AG04449 (cell line): ENCODE measurements at places on chromosomes 16 and 17.

DNA sequence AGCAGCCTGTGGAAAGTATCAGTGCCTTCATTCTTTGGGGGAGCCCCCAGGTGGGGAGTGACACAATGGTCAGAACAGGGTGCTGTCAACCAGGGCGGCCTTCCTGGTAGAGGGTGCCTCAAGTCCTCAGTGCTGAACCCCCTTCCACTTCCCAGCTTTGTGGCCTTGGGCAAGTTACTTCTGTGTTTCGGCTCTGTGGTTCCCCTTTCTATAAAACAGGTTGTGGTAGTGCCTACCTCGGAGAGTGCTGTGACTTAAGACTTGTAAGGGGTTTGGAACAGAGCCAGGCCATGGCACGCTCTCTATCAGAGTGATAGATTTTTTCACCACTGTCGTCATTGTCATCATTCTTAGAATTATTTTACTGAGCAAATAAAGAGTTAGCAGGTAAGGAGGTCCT, 141.1 kb downstream of the CCDC182 start:
- DNase-seq, result no peak

DNA sequence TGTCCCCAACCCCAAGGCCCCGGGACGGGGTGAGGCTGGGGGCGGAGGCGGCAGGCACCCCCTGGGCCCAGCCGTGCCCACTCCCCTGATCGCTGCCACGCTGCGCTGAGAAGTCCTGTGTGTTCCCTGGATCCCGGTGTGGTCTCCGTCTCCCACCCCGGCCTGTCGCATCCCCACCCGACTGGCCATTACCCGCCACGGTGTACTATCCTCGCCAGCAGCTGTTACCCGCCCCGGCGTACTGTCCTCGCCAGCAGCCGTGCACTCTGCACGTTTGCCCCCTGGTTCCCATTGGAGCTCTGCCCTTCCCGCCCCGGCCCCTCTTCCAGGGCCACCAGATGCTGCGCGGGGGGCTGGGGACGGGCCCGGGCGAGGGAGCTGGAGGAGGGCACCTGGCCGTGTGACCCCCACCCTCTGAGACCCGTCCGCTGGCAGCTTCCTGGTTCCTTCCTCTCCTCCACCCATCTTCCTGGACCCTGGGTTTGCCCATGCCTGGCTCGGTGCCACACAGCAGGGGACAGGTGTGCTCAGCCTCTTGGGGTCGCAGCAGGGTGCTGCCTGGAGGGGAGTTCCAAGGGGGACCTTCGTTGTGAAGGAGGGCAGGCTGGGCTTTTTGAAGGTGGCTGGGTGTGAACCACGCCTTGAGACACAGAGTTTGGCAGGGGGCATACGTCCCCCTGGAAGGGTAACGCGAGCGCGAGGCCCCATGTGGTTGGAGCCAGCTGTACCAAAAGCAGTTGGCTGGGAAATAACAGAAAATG, 19.7 kb downstream of the BAHCC1 start:
- no peak for DNase-seq

DNA sequence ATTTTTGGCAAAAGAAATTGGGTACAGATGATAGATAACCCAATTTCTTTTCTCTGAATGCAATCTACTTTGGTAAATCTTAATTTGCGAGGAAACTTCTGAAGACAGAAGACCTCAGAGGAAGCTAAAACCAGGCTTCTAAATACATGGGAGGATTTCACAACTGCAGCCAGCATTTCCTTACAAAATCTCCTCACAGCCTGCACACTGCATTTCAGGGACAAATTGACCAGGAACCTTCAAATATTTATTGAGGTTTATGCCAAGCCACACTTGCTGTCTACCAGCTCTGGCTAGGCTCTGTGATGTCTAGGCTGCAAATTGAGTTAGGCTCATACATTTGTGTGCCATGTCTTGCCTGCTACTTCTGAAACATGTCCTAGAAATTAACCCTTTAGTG, 167.3 kb upstream of the CDH5 start:
- no peak for DNase-seq

- no peak for DNase-seq
These were observed 548 bp downstream of the HAGH start for GRCh38 chr16:1825864-1826690.

DNA sequence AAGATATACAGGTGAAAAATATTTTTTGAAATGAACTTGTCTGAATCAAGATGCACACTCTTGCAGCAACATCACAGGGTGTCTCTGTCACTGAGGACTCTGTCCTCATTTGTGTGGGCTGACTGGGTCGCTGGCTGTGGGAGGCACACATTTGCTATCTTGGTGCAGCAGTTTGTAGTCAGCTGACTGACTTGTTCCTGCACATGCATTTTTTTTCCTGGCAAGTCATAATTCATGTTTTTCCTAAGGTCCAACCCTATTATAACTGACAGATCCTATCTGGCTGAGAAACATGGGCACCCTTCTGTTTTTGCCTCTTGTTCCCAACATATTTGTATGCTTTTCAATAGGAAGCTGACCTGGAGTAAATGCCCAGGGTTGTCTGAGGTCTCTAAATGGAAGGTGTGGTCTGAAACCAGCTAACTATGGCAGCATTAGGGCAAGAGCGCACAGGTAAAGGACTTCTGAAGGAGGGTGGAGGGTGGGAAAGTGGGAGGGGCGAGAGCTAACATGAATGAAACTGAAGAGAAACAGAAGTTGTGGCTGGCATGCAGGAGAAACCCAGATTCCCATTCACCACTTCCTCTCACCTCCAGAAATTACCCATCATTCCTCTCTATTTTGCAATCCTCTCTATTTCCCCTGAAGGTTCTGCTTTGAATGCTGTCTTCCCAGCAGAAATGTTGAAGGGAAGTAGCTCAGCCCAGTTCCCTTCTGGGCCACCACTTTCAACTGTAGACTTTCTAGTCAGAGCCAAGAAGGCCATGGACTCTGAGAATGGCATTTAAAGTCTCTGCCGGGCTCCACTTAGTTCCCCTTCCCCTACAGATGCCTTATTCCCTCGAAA, 166.1 kb downstream of the PRKCA start:
- DNase-seq, result no peak

DNA sequence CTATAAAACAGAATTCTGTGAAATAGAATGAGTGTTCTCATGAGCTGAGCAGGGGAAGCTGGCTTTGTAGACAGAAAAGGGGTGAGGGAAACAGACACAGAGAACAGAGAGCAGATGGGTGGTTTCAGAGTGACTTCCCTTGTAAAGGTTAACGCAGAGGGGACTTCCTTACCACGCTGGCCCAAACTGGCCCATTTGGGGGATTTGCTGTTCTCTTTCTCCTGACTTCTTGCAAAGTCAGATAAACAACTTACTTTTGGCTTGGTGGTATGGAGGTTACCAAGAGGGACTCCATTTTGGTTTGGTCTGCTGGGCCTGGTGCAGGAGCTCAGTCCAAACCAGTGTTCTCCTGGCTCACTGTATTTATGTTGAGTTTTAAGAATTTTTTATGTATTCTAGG, 48.4 kb downstream of the SEC14L1 start:
- no peak for DNase-seq

GRCh38 chr16:11248133-11248532, 7.9 kb downstream of the SOCS1 start:
- DNase-seq, result no peak

GRCh38 chr17:78144147-78144719, 2.0 kb upstream of the C17orf99 start:
- DNase-seq, result no peak

DNA sequence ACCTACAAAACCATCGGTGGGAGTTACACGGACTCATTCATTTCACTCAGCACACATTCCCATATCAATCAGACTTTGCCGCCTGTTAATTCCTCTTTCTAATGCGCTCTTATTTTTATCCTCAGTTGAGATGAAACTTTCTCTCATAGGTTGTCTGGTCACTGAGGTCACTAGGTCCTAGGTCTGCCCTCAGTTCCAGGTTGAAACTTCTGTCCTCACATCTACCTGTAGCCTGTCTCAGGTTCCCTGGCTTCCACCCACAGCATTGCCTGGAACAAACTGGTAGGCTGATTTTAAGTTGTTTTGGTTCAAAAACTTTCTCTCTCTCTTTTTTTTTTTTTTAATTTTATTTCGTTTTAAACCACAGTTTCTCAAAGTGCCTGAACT, 119.7 kb downstream of the MAP2K6 start:
- no peak for DNase-seq

GRCh38 chr17:38442548-38442947, 14.3 kb downstream of the ARHGAP23 start:
- DNase-seq, result no peak

GRCh38 chr17:42247734-42248133, 28.5 kb downstream of the STAT5B start:
- DNase-seq, result peak; percentile 38

DNA sequence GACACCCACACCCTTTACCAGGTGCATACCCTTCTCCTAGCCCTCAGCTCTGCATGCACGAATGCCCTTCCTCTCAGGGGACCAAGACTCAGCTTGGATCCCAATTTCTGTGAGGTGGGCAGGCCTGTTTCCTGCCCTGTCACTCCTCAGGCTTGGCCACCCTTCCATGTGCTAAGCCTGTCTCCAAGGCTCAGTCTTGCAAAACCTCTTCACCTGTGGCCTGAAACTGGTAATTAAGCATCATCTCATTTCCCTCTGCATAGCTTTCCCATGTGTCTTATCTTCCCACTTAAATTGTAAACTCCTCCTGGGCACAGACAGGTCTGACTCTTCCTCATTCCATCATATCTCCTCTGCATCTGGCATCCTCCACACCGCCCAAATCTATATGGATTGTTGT, 31.0 kb upstream of the SMPD3 start:
- DNase-seq, result no peak

DNA sequence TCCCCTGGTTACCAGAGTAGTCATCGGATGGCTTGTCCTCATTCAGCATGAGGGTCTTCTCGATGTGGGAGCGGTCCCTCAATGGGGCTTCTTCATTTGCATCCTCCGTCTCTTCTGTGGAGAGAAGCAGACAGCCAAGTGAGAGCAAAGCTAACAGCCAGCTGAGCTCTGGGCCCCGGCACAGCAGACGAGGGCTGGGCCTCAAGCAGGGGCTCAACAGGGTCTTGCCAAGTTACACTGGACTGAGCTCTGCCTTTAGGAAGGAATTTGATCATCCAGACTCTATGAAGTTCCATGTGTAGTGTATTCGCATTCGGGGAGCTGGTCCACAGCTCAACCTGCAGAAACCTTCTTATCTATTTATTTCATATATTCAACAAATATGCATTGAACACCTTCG, 37.4 kb downstream of the SRL start:
- no peak for DNase-seq

- DNase-seq, result no peak
These were observed 21.1 kb downstream of the RARA start for GRCh38 chr17:40329839-40330794.

- peak; percentile 63 for DNase-seq
These were observed 24.8 kb upstream of the MAP3K14 start for GRCh38 chr17:45341533-45342158.

- no peak for DNase-seq
These were observed 5.9 kb upstream of the CDIP1 start for GRCh38 chr16:4544473-4544872.

DNA sequence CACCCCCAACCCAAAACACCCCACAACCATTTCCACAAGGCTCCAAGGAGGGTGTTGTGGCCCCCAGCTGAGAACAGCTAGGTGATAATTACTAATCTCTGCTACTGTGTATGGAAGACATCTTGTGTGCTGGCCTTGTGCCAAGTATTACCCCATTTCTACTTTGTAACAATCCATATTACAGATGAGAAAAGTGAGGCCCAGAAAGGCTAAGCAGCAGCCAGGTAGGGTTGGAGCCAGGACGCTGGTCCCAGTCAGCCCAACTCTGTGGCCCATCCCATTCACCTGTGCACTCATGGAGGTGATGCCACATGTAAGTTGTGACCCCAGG, 12.4 kb upstream of the PEMT start:
- DNase-seq, result no peak

DNA sequence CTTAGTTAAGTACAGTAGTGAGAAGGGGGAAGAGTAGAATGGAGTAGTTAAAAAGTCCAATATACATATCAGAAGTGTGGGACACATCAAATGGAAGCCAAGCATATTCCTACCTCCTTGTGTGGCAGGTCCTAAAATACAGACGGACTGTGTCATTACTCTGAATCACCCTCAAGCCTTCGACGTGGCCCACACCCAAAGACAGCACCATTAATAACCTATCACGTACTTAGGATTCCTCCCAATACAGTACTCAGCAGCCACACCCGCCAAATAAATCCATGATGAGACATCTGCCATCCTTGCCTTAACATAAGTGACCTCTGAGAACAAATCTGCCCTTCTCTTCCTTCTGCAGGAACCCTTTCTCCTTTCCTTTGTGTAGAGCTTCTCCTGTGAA, 38.9 kb downstream of the UBE2G1 start:
- peak; percentile 49 for DNase-seq

GRCh38 chr17:81578038-81578441, 25.9 kb upstream of the FAAP100 start:
- DNase-seq, result no peak

GRCh38 chr17:65230040-65230439, 92.9 kb downstream of the RGS9 start:
- no peak for DNase-seq

GRCh38 chr17:81427173-81428120, 32.2 kb downstream of the BAHCC1 start:
- no peak for DNase-seq
